ENCODE measurements at places on chromosomes 1 and 21. TPM values are rescaled to one million over a fixed set of nuclear protein-coding genes. Genes with fewer than 3 reads are reported as not detected.

- DNase-seq = no peak
These were observed 54.3 kb downstream of the TLR5 start for GRCh38 chr1:223088713-223089240.

Gene TMEM269
- 0.21 TPM for total RNA-seq

DNA sequence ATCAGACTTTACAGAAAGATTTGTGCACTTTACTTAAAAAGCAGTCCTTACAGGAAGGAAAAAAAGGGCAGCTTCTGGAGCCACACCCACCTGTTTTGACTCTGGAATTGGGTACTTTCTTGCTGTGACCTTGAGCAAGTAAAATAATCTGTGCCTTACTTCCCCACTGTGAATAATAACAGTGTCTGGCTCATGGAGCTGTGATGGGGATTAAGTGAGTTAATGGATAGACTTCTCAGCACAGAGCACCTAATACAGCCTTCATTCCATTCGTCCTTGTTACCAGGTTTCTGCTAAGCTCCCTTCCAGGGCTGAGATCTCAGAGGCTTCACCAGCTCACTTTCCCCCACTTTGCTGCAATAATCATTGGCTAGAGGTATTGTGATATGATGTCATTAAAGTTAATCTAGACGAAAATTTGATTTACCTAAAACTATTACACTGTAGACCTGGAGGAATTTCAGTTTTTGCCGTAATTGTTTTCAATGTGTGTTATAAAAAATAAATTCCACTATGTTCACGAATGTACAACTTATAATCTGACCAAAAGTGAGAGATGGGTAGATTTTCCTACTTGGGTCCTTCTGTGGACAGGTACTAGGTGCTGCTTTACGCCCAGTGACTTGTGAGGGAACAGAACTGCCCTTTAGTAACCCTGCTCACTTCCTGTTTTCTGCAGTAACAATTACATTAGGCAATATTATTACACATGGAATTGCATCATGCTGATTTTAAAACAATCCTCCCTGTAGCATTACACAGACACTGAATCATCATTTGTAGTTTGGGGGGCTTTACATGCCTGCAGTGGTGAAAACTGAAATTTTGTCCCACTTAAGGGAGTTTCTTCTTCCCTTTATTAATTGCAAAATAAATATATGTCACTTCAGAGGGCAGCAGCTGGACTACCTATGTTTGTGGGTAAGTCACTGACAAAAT, 19.7 kb upstream of the ABCG1 start:
- peak; percentile 85 for DNase-seq

Gene IVL
- total RNA-seq = not detected

Gene HUNK
- 6.7 TPM for total RNA-seq

Gene KRTAP11-1
- not detected for total RNA-seq

Gene SHISAL2A
- total RNA-seq = not detected

- DNase-seq = peak; percentile 9
These were observed 634.4 kb downstream of the MATN1 start for GRCh38 chr1:30089024-30089430.

DNA sequence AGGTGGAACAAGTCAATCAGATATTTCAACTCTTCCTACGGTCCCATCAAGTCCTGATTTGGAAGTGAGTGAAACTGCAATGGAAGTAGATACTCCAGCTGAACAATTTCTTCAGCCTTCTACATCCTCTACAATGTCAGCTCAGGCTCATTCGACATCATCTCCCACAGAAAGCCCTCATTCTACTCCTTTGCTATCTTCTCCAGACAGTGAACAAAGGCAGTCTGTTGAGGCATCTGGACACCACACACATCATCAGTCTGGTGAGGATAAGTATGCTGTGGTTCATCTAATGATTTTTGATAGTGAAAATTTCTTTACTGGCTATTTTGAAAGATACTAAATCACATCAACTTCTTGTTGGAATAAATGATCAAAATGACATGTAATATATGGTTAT, 67.7 kb upstream of the MPC2 start:
- DNase-seq = no peak

- no peak for DNase-seq
These were observed at the start of gene OPRD1 for GRCh38 chr1:28811766-28812668. OPRD1 (plus strand) TSS chr1:28812170; CDS start chr1:28812384, 214 bp downstream.

GRCh38 chr1:14508613-14509012, 89.9 kb upstream of the KAZN start:
- DNase-seq = no peak

Gene OR2L5
- total RNA-seq = not detected

Gene DMBX1
- not detected for total RNA-seq

- peak; percentile 77 for DNase-seq
These were observed 2.8 kb downstream of the TGFB2 start for GRCh38 chr1:218347723-218348627.

All from cardiac muscle cell (in vitro differentiated cells and primary cell).